Natural killer cell treated with Interleukin-12 subunit alpha and Interleukin-12 subunit beta and Interleukin-15 and Interleukin-18, amount 100 ng/mL, for 72 hours (primary cell): ENCODE measurements at places on chromosomes 6 and 20. TPM values are rescaled to one million over a fixed set of nuclear protein-coding genes. Genes with fewer than 3 reads are reported as not detected.

CLIC5 gene
- 3.8 TPM for total RNA-seq

FOXA2 gene
- total RNA-seq, result not detected

OR2J3 gene
- total RNA-seq, result not detected

AKAP7 gene
- 7.7 TPM for total RNA-seq

TNFRSF6B gene
- total RNA-seq, result not detected

CRIP3 gene
- 2.0 TPM for total RNA-seq

GRCh38 chr6:35312807-35313206 lies 15.2 kb downstream of the DEF6 start:
- H3K27me3 ChIP-seq, result no peaks in the 10 kb centered on the region
- H3K27ac ChIP-seq, result peak overlapping the region; percentile 96
- H3K4me1 ChIP-seq, result peaks cover 54% of the 10 kb centered on the region
- peak overlapping the region; percentile 11 for H3K4me3 ChIP-seq
- peaks cover 26% of the 10 kb centered on the region for H3K36me3 ChIP-seq
- no peak for DNase-seq

DNA sequence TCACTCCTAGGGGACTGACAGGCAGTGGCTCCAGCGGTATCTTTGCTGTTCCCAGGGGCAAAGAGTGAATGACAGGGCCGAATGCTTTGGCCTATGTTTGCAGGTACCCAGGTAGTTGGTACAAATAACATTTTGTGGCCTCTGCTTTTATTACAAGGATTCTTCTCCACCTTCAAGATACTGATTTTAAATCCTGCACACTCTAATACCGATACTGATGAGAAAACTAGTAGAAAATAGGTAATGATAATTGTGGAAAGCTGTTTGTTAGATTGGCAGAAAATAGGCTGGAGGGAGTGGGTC lies 772 bp downstream of the HINT3 start:
- DNase-seq, result no peak
- no peaks in the 10 kb centered on the region for H3K36me3 ChIP-seq
- H3K4me3 ChIP-seq, result no peak overlapping the region
- peaks cover 4% of the 10 kb centered on the region for H3K27me3 ChIP-seq
- H3K27ac ChIP-seq, result no peak overlapping the region

DNA sequence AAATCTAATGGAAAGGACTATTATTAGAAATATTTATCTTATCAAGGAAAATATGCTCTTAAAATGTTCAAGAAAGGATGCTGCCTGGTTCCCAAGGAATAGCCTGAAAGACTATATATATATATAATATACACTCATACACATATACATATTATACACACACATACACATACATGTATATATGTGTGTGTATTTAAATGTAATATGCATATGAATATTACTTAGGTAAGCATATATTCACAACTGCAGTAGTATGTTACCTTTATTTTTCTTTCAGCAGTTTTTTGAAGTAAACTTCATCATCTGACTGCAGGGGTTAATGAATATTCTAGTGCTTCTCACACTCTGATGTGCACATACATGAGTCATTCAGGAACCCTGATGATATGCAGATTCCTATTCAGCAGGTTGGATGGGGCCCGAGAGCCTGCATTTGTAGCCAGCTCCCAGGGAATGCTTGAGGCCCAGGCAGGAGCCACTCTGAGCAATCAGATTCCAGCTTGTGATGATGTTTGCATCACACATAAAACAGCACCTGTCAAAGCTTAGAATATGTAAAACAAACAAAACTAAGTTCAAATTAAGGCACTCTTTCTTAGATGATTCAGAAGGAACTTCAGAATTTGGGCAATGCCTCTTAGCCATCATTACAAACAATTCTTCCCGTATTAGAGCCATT lies 16.1 kb downstream of the MYLK4 start:
- no peak for DNase-seq
- H3K4me3 ChIP-seq, result no peak overlapping the region
- H3K4me1 ChIP-seq, result peaks cover 8% of the 10 kb centered on the region
- H3K27ac ChIP-seq, result no peak overlapping the region
- no peaks in the 10 kb centered on the region for H3K27me3 ChIP-seq

DNA sequence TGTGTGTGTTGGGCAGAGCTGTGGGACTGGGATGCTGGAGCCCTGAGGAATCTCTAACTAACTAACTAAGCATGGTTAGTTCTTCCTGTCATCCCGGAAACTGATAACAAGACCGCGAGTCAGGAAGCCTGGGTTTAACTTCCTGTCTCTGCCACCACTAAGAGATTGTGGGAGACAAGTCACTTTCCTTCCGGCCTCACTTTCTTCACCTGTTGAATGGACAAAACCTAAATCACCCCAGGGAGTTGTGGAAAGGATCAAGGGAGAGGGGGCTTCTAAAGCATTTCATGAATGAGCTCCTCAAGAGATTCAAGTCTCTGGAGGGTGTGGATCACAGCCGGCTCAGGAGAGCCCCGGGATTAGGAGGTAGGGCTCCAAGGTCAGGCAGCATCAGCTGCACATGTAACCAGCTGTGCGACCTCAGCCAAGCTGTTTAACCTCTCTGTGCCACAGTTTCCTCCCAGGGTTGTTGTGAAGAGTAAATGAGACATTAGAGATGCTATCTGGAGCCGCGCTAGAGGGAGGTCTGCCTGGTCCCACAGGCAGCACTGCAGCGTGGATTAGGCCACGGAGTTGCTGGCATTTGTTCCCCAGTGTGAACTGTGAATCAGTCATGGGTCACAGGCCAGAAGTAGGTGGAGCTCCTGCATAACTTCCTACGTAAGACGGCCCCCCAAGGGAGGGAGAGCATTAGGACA lies 105.1 kb downstream of the TOX2 start:
- H3K27ac ChIP-seq, result peak overlapping the region; percentile 80
- peak; percentile 70 for DNase-seq
- H3K4me3 ChIP-seq, result peak overlapping the region; percentile 83
- H3K36me3 ChIP-seq, result no peaks in the 10 kb centered on the region
- peaks cover 36% of the 10 kb centered on the region for H3K4me1 ChIP-seq
- peaks cover 23% of the 10 kb centered on the region for H3K27me3 ChIP-seq

DNA sequence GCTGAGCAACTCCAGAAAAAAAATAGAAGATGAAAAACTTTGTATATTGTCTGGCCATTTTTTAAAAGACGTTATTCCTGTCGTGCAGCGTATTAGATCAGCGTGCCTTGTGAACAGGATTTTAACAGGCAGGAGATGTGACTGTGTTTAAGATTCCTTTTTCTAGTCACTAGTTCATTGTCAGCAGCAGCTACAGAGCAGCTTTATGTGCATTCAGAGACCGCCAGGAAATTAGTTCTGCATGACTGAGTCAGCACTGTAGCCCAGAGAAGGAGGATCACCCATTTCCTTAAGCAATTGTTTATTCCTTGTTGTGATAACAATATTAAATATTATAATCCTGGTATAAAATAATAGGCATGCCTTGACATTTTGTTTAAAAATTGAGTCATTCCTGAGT lies 75.4 kb upstream of the ADGRB3 start:
- DNase-seq, result no peak
- H3K4me1 ChIP-seq, result no peaks in the 10 kb centered on the region
- no peaks in the 10 kb centered on the region for H3K36me3 ChIP-seq
- no peak overlapping the region for H3K27ac ChIP-seq
- H3K27me3 ChIP-seq, result no peaks in the 10 kb centered on the region

DNA sequence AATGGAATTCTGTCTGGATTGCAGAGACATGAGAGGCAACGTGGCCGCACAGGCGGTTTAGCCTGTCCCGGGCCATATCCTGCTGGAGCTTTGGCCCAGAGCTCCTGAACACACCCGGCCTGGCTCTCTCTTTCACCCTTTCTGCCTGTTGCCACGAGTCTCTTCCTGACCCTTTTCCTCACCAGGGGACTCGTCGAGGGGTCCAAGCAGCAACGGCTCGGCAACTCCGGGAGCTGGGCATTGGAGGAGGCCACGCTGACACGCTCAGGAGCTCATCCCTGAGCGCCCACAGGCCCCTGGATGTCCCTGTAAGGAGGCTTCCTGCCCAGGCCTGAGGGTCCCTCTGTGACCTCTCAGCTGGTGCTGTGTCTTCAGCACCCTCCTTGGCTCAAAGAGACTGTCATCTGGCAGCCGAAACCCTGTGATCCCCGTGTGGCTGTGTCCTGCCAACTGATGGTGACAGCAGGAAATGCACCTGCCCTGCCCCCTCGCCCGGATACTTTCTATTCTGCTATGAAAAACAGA lies 103.8 kb downstream of the RNASET2 start:
- no peaks in the 10 kb centered on the region for H3K36me3 ChIP-seq
- peaks cover 3% of the 10 kb centered on the region for H3K27me3 ChIP-seq
- no peak overlapping the region for H3K4me3 ChIP-seq
- no peak for DNase-seq

DNA sequence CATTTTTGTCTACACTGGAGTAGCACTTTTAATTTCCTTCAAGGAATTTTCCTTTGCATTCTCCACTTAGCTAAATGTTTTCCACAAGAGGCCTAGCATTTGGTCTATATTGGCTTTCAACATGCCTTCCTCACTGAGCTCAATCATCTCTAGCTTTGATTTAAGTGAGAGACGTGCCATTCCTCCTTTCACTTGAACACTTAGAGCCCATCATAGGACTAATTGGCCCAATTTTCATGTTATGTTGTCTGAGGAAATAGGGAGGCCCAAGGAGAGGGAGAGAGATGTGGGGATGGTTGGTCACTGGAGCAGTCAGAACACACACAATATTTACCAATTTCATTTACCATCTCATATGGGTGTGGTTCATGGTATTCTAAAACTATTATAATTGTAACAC lies 645.0 kb downstream of the PRKN start:
- H3K27ac ChIP-seq, result no peak overlapping the region
- H3K4me3 ChIP-seq, result no peak overlapping the region
- no peak for DNase-seq
- no peaks in the 10 kb centered on the region for H3K36me3 ChIP-seq

DNA sequence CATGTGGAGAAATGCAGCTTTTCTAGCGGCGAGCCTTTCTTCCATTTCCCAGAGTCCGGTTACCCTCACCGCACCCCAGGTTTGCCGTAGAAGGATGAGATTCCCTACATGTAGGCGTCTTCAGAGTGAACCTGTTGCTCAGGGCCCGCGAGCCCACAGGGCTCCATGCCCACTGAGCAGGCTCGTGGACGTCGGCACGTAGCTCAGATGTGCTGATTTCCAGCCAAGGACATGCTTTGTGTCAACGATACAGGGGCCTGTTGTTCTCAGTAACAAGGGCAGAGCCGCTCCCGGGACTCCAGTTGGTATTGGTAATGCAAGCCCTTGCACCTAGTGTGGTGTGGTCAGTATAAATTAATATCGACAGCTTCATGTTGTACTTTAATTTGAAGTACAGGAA lies 159.6 kb downstream of the MTHFD1L start:
- H3K36me3 ChIP-seq, result peaks cover 5% of the 10 kb centered on the region
- H3K27ac ChIP-seq, result no peak overlapping the region
- no peaks in the 10 kb centered on the region for H3K27me3 ChIP-seq
- peaks cover 6% of the 10 kb centered on the region for H3K4me1 ChIP-seq

DNA sequence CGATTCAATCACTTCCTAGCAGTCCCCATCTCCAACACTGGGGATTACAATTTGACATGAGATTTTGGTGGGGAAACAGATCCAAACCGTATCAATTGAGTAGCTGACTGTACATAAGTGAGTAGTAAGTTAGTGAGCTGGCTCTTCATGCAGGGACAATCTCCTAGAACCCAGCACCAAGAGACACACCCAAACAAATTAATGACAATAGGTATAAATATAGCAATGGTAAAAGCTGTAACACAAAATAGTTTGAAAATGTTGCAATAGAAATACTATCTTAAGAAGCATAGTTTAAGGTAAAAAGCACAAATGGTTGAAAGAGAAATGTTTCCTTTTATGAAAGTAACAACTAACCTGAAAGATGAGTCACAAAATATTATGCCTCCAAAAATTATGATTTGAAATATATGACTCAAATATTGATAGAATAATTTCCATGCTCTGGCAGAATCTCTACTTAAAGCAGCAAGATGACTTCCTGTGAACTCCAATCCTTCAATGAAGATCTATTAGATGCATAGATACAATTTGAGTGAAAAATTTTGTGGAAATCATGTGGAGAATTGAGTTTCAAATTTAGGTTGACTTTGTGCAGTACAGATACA lies 5.4 kb upstream of the SIRPB1 start:
- peaks cover 22% of the 10 kb centered on the region for H3K4me1 ChIP-seq
- H3K27ac ChIP-seq, result no peak overlapping the region
- no peak for DNase-seq
- no peak overlapping the region for H3K4me3 ChIP-seq

GRCh38 chr20:5827098-5827853 lies 77.1 kb downstream of the SHLD1 start:
- H3K36me3 ChIP-seq, result no peaks in the 10 kb centered on the region
- no peak for DNase-seq
- H3K4me1 ChIP-seq, result peaks cover 22% of the 10 kb centered on the region
- H3K27ac ChIP-seq, result no peak overlapping the region
- no peak overlapping the region for H3K4me3 ChIP-seq

- no peak overlapping the region for H3K27ac ChIP-seq
- DNase-seq, result no peak
- H3K36me3 ChIP-seq, result no peaks in the 10 kb centered on the region
- H3K4me3 ChIP-seq, result no peak overlapping the region
- H3K4me1 ChIP-seq, result peaks cover 6% of the 10 kb centered on the region
- H3K27me3 ChIP-seq, result no peaks in the 10 kb centered on the region
Observed at GRCh38 chr6:18432180-18432579, 45.0 kb downstream of the RNF144B start.
